ENCODE measurements at places on chromosomes 3 and 15.

DNA sequence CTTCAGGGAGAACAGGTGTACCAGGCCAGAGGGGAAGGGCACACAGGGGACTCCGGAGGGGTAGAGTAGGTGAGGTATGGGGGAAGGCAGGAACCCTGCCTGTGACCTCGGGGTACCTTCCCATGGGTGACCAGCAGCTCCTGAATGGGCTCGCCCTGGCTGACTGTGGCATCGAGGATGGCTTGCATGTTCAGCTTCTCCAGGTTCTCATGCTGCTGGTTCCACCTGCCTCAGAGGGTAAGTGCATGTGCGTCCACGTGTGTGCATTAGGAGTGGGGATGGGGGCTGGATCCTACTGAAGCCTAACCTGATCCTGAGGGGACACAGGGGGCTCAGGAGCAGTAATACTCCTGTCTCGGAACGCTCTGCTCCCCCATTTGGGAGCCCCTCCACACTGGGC lies 524 bp downstream of the ZMYND10 start:
- DNase-seq, result no peak

DNA sequence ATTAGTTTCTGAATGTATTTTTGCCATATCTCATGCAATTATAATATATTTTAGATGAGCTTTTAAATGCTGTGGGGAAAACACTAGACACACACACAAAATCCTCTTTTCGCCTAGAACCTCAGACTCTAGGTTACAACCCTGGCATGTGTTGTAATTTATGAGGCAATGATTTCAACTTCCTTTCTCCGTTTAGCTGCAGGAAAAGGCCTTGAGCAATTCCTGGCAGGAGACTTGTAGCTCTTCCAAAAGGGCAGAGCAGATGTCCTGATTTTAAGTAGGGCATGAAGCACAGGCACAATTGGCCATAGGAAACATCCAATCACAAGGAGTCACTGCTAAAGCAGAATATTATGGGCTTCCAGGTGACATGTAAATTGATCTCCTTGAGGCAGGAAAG lies 82.0 kb downstream of the GPR156 start:
- DNase-seq, result no peak

DNA sequence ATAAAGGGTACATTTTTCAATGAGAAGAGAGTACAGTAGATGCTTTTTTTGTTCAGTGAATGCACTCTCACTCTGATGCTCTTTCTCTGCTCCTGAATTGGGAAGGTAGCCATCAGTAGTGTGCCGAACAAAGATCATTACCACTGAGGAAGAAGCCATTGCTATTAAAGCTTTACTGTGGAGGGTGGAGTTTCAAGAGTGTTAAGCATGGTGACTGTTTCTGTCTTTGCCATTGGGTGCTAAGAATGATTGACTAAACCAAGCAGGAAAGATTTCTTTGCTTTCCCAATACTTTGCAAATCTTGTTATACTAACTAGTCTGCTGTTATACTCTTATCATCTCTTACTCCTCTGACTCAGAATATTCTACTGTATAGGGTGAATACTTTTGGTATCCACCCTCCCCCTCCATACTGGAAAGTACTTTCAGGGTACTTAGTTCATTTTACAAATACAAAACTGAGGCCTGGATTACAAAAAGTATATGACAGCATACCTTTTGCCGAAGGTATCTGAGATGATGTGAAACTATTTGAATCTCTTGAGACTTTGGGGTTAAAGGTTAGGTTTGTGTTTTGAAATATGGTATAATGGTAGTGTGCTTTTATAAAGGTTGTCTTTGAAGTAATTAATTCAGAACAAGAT lies 1.7 kb downstream of the RAB11A start:
- no peak for DNase-seq

DNA sequence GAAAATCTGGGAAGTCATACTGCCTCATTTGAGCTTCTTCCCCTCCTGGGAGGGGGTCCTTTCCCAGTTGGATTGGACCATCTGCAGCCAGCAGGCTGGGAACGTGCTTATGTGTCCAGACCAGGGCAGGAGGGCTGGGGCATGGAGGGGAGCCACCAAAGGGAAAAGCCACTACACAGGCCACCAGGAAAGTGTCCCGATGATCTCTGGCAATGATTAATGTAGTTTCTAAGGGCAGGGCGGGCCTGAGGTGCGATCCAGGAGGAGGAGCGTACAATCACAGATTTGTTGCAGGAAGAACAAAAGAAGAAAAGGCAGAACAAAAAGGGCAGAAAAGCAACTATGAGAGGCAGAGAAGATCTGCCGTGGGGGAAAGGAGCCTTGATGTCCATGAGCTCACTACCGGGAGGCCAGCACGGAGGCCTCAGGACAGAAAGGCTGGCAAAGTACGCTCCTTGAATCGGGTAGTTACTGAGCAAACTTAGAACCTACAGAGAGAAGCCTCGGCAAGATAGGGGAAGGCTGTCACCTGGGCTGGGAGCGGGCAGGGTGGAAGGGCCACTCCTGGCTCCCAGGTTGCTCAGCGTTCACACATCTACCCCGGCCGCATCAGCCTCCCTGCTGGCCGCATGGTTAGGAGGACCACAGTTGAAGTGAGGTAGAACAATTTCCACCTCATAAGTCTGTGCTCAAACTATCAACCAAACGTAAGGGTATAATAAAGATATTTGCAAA lies 79.5 kb upstream of the PCSK6 start:
- DNase-seq, result no peak

- no peak for DNase-seq
Measured at GRCh38 chr3:68515237-68515636, 417.1 kb downstream of the TAFA4 start.

GRCh38 chr15:89457086-89457485 lies 39.3 kb downstream of the RHCG start:
- DNase-seq, result no peak

GRCh38 chr15:101070502-101071273 lies 151.5 kb downstream of the LRRK1 start:
- DNase-seq, result no peak

- no peak for DNase-seq
Measured at GRCh38 chr3:149941946-149942345, 28.7 kb downstream of the PFN2 start.

- no peak for DNase-seq
Measured at GRCh38 chr3:94226078-94226477, 163.2 kb downstream of the NSUN3 start.

GRCh38 chr15:80395616-80396015 lies 8.6 kb upstream of the ARNT2 start:
- no peak for DNase-seq

DNA sequence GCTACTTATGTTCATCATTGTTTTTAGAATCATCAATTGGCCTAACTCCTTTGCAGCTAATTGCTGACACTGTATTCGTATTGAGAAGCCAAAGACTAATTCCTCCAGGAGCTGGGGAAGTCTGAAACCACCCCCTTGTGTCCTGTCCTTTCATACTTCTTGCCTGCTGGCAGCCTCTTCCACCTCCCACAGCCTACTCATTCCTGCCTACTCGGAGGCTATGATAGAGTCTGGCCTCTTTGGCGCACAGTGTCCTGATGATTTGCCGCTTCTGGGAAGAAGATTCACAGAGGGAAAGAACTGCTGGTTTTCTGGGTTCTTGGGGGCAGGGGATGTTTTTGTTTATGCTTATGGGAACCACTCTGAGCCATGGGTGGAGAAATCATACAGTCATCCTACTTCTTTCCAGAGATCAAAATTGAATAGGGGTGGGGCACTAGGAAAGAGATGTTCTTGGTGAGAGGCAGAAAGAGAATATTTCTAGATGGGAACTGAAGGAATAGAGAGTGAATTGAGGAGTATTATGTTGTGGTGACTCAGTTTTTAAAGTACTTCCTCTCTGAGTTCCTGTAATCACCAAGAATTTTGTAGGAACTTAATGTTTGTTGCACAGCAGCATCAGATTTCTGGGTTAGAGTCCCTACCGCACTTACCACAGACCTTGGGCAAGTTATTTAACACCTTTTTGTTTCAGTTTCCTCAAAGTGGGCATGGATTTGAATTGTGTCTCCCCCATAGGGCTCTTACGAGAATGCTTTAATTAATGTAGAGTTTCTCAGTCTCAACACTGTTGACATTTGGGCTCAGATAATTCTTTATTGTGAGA lies 22.1 kb upstream of the SCAANT1 start:
- DNase-seq, result no peak

DNA sequence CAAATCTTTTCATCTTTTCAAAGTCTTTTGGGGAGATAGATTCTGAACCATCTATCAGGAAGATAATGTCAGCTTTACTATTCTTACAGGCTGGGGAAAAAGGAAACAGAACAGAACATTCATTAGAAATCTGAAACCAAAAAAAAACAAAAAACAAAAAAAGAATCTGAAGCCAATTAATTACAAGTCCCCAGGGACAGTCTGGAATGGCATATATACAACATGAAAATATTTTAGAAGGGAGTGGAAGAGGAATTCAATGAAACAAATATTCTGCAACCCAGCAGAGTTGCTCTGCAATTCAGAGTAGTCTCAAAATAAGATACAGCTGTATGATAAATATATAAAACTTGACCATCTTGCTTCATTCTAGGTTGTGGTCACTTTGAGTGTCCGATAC lies 41.7 kb upstream of the CAPN7 start:
- no peak for DNase-seq

- DNase-seq, result no peak
Measured at GRCh38 chr3:67661089-67661488, 6.7 kb upstream of the SUCLG2 start.

DNA sequence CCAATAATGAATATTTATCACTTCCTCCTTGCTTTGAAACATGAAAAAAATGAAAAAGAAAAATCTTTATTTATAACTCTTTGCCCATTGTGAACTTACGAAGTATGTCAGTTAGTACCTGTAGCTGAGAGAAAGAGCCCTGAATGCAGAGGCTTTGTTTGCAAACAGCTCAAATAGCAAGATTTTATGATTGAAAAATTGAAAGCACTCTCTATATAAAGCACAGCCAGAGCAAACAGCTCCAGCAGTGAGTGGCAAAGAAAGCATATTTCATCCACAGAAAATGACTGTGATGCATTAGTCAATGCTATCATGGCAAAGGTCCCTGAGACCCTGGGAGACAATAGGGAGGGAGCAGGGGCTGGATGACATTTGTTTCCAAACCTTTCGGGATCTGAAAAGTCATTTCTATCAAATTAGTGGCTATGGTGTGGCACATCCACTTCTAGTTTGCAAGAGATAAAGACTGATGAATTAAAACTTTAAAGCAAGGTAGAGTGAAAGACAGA lies 576.1 kb downstream of the OTOL1 start:
- DNase-seq, result peak; percentile 27

DNA sequence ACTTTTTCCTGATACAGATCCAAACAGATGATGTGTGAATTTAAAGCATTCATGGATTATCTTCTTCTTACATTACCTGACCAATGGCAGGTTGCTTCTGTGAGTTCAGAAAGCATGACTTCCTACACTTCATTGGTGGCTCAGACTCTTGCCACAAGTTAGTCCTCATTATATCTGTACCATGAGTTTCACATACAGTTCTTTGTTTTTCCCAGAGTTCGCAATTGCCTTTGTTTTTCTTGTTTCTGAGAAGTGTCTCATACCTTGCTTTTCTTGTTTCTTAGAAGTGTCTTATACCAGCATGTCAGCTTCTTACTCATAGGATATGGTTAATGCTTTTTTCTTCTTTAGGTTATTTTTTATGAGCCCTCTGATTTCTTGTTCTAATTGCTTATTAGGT lies 133.8 kb upstream of the TLE3 start:
- no peak for DNase-seq

DNA sequence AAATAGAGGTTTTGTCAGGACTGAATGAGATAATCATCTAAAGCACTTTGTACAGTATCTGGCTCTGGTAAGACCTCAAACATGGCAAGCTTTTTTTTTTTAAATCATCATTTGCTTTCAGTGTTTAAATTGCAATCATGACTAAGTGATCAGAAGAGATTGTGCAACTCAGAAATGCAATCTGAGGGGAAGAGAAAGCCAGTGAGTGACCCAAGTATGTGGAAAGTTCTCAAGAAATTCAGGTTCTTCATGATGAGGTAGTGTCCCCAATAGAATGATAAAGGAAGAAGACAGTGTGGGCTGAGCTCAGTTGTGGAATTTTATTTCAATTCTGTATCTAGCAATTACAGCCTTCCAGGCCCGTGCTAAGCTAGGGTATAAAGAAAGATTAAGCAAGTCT lies 132.2 kb upstream of the TBC1D5 start:
- DNase-seq, result no peak

DNA sequence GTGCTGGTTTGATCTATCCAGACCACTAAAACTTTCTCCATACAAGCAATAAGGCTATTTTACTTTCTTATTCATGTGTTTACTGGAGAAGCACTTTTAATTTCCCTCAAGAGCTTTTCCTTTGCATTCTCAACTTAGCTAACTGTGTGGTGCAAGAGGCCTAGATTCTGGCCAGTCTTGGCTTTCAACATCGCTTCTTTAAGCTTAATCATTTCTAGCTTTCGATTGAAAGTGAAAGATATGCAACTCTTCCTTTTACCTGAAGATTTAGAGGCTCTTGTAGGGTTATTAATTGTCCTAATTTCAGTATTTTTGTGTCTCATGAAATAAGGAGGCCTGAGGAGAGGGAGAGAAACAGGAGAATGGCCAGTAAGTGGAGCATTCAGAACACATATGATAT lies 234.8 kb upstream of the GADL1 start:
- DNase-seq, result no peak

GRCh38 chr15:95277266-95277665 lies 1045.9 kb downstream of the MCTP2 start:
- DNase-seq, result no peak

DNA sequence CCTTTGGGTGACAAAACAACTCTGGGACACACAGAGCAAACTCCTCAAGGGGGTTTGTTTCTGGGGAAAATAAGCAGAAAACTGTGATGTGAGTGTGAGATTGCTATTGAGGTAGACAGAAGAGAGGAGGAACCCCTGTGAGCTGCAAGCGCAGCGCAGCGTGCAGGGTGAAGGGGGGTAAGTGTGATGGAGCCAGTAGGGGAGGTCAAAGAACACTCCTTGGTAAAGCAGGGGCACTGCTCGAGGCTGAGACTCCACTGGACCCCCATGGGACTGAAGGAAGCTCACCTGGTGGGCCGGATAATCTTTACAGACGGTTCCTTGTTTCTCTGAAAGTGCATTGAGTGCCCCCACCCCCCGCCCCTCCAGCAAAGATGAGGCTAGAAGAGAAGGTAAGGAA lies 7.5 kb downstream of the INAFM2 start:
- DNase-seq, result no peak

- no peak for DNase-seq
Measured at GRCh38 chr3:61177450-61177849, 73.8 kb downstream of the FHIT start.

- DNase-seq, result no peak
Measured at GRCh38 chr15:90015294-90015693, 14.2 kb downstream of the ZNF710 start.

DNA sequence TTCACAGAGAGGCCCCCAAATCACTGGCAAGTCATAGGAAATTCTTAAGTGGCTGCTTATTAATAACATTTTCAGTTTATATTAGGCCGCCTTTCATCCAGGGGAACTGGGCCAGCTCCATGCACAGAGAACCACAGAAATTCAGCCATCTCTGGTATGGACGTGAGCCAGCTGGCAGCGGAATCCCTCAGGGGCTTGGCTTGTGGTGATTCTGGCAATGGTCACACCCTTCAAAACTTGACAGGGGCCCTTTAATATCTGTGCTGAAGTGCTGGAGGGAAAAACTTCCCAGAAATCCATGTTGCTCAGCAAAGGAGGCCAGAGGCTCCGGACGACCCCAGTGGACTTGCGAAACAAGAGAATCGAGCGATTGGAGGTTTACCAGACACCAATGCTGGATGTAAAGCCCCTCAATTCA lies 11.3 kb downstream of the PRICKLE2 start:
- no peak for DNase-seq

Measured in NCI-H1930 (cell line).